Activated CD4-positive, alpha-beta memory T cell treated with anti-CD3 and anti-CD28 coated beads, Interleukin-2, amount 10 ng/mL, durations not matched to agents 7 days and 5 days (primary cell): ENCODE measurements at places on chromosomes 6 and 20. TPM values are rescaled to one million over a fixed set of nuclear protein-coding genes. Genes with fewer than 3 reads are reported as not detected.
A peak's percentile ranks its signal among the peaks of the same experiment; 100 is the strongest.

GRCh38 chr6:74689601-74690000 lies 516.3 kb downstream of the COL12A1 start:
- no peaks in the 10 kb centered on the region for H3K27me3 ChIP-seq
- H3K36me3 ChIP-seq = no peaks in the 10 kb centered on the region
- H3K4me3 ChIP-seq = no peak overlapping the region
- no peaks in the 10 kb centered on the region for H3K4me1 ChIP-seq
- no peak overlapping the region for H3K27ac ChIP-seq

GRCh38 chr6:63802606-63803206 lies 167.1 kb downstream of the PHF3 start:
- DNase-seq = no peak
- peaks cover 1% of the 10 kb centered on the region for H3K4me1 ChIP-seq
- no peak overlapping the region for H3K27ac ChIP-seq
- no peak overlapping the region for H3K4me3 ChIP-seq
- peaks cover 2% of the 10 kb centered on the region for H3K27me3 ChIP-seq
- H3K36me3 ChIP-seq = no peaks in the 10 kb centered on the region

DNA sequence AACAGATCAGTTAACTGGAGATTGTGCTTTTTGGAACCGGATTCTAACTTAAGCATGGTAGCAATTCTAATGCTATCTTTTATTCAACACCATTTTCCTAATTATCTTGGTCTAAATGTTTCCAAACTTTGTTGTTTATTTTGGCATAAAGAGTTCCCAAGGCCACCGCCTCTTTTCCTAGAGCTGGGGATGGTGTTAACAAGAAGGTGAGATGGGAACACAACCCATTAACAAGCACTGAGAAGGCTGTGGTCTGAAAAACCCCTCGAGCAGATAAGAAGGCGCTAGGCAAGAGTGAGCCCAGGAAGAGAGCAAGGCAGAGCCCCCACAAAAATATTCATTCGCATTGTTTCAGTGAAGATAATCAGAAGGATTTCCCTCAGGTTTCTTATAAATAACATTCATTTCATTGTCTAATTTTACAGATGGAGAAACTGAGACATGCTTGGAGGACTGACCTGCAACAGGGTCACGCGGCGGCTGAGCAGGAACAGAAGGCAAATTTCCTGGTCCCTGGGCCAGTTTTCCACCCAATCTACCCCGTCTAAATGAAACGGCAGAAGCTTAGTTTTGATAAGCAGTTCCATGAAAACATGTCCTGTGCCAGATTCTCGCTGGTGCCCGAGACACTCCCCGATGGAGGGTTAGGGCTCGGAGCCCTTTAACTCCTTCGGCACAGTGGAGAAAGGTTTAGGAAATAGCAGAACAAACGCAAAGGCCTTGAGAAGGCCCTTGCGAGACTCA lies 155.6 kb downstream of the FOXC1 start:
- H3K4me3 ChIP-seq = no peak overlapping the region
- DNase-seq = no peak
- peaks cover 11% of the 10 kb centered on the region for H3K4me1 ChIP-seq
- no peak overlapping the region for H3K27ac ChIP-seq
- peaks cover 2% of the 10 kb centered on the region for H3K27me3 ChIP-seq
- H3K36me3 ChIP-seq = no peaks in the 10 kb centered on the region

DNA sequence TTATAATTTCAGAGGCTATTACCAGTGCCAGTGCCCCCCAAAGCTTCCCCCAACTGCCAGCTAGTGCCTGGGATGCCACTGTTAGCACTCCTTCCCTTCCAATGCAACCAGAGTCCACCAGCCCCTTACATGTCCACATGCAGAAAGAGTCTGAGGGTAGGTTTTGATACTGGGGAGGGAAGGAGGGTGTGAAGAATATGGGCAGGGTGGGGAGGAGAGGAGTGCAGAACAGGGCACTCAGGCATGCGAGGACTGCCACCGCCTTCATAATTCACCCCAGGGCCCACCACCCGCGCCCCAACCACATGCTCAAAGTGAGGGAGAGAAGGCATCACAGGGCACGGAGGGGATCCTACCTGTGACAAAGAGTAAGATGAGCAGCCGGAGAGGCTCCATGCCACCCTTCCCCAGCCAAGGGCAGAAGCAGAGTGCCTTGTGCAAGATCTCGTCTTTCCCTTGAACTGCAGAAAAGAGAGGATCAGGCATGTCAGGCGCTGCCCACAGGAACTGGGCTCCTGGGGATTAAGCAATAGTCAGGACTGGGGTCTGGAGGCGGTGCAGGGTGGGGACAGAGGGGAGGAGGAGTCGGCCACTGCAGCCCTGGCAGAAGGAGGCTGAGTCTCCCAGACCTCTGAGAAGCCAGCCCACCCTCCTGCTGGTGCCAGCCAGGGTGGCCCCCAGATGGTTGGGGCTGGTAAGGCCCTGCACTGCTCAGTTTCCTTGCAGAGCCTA lies at the start of gene TREM2:
TREM2 (minus strand) TSS at position 430 of the 732 bp plus-strand sequence; CDS start at position 396, 34 bp downstream.
- H3K4me1 ChIP-seq = no peaks in the 10 kb centered on the region
- H3K36me3 ChIP-seq = no peaks in the 10 kb centered on the region
- no peak within 1 kb of the TSS for H3K4me3 ChIP-seq
- no peak for DNase-seq
- no peak within 1 kb of the TSS for H3K27ac ChIP-seq
- H3K27me3 ChIP-seq = peaks cover 21% of the 10 kb centered on the region

DNA sequence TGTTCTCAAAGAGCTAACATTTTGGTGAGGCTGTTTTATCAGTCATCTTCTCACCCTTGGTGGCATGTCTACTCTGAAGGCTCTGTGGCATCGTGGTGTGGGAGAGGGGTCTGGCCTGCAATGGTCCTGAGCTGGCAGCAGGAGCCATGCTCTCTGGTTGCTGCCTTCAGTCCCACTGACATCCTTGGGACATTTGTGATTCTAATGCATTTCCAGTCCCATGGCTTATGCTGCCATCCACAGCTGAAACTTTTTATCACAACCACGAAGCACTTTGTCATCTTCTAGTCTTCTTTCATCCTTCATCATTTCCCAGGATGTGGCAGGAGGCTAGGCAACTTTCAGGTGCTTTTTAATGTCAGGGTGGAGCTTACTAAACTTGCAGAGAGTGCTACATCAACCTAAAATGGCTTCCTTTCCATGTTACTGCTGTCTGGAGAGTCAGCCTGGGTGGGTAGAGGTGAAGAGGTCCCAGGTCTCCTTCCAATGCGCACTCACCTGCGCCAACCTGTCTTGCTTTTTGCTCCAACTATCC lies 77.1 kb downstream of the GPR63 start:
- H3K4me1 ChIP-seq = no peaks in the 10 kb centered on the region
- no peak overlapping the region for H3K27ac ChIP-seq

- H3K4me3 ChIP-seq = no peak overlapping the region
- H3K27ac ChIP-seq = no peak overlapping the region
- no peaks in the 10 kb centered on the region for H3K36me3 ChIP-seq
- no peaks in the 10 kb centered on the region for H3K4me1 ChIP-seq
- DNase-seq = no peak
Measured at GRCh38 chr6:3214898-3215297, 12.6 kb downstream of the TUBB2B start.

The SLC35D3 gene
- 0.13 TPM for total RNA-seq

The BPIFB2 gene
- total RNA-seq = not detected

GRCh38 chr6:158057213-158057987 lies 75.7 kb downstream of the SYNJ2 start:
- DNase-seq = no peak
- no peak overlapping the region for H3K4me3 ChIP-seq
- no peaks in the 10 kb centered on the region for H3K27me3 ChIP-seq
- peaks cover 39% of the 10 kb centered on the region for H3K36me3 ChIP-seq
- H3K4me1 ChIP-seq = peaks cover 33% of the 10 kb centered on the region

GRCh38 chr6:65123521-65123920 lies 583.5 kb downstream of the EYS start:
- H3K4me3 ChIP-seq = no peak overlapping the region
- no peak for DNase-seq
- no peaks in the 10 kb centered on the region for H3K36me3 ChIP-seq
- no peaks in the 10 kb centered on the region for H3K4me1 ChIP-seq
- H3K27me3 ChIP-seq = no peaks in the 10 kb centered on the region

- no peaks in the 10 kb centered on the region for H3K27me3 ChIP-seq
- H3K4me1 ChIP-seq = peaks cover 37% of the 10 kb centered on the region
- peak; percentile 67 for DNase-seq
- peak overlapping the region; percentile 81 for H3K27ac ChIP-seq
Measured at GRCh38 chr6:156780102-156780641, 3.0 kb downstream of the ARID1B start.

GRCh38 chr6:15948930-15949900 lies 179.7 kb upstream of the MYLIP start:
- H3K27me3 ChIP-seq = no peaks in the 10 kb centered on the region
- no peak overlapping the region for H3K4me3 ChIP-seq
- H3K27ac ChIP-seq = no peak overlapping the region
- no peak for DNase-seq
- H3K36me3 ChIP-seq = no peaks in the 10 kb centered on the region
- no peaks in the 10 kb centered on the region for H3K4me1 ChIP-seq

DNA sequence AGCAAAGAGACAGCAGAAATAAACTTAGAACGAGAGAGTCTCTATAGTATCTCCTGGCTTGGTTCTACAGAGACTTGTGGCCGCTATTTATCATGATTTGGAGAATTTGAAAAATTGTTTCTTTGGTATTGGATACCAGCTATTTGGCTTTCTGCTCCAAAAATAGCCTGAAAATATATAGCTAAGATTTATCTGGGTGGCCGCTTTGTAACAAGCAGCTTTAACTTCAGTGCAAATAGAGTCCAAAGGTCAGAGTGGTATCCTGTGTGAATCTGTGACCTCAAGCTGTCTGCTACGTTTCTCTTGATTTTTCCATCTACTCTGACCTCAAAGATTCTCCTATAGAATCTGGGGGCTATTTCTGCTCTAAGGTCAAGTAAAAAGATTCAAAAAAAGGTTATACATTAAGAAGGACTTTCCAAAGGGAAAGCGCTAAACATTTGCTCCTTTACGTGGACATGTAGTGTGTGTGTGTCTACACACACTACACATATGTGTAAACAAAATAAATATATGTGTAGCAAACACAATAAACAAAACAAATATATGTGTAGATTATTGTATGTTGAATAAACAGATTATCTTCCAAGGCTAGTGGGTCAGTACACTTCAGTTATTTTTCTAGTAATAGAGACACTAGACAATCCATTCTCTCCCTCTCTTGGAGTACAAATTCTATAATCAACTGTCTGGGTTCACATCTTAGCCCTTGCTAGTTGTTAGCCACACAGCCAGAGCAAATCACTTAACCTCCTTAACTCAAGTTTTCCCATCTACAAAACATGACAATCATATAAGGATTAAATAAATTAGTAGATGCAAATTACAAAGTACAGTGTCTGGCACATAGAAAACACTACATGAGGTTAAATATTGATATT lies 40.8 kb downstream of the CHD6 start:
- peaks cover 10% of the 10 kb centered on the region for H3K4me1 ChIP-seq
- H3K27me3 ChIP-seq = no peaks in the 10 kb centered on the region
- no peaks in the 10 kb centered on the region for H3K36me3 ChIP-seq
- DNase-seq = no peak
- no peak overlapping the region for H3K4me3 ChIP-seq

DNA sequence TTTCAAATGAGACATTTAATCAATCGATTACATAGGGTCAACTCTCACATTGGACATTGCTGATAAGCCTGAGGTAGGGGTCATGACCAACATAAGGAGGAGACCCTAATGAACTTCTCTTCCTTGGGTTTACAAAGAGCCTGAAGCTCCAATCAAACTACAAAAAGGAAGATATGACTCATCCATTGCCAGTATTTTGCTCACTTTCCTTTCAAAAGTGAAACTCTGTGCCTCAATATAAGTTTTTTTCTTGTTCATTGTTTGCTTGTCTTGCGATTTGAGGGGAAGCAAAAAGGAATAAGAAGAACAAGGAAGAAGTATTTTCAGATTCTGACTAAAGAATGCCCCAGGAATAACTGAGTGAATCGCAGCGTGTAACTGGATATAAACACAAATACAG lies 38.8 kb upstream of the KHDRBS2 start:
- H3K4me1 ChIP-seq = no peaks in the 10 kb centered on the region
- H3K27ac ChIP-seq = no peak overlapping the region
- DNase-seq = no peak
- no peaks in the 10 kb centered on the region for H3K36me3 ChIP-seq
- no peaks in the 10 kb centered on the region for H3K27me3 ChIP-seq

The ECT2L gene
- total RNA-seq = not detected

The CARMIL1 gene
- total RNA-seq = 1.5 TPM

DNA sequence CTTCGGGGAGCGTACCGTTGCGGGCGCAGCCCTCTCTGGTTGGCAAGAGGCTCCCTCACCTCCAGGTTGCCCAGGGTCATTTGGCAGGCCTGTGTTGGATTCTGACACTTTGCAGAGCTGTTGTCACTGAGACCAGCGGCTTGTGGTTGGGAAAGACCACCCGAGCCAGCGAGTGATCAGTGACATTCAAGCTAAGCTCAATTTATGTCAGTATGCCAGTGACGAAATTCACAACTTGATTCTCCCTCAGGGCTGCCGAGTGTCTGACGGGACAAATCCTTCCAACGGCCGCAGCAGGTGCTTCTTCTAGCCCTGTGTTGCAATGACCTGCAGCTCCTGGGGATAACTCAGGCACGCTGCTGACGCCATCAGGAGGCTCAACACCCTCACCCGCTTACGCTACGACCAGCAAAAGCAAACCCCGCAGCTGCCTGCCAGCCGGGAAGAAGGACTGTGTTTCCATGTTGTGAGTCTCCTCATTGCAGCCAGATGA lies 16.9 kb upstream of the SLC22A2 start:
- no peaks in the 10 kb centered on the region for H3K27me3 ChIP-seq
- no peak overlapping the region for H3K27ac ChIP-seq
- H3K4me3 ChIP-seq = no peak overlapping the region
- no peaks in the 10 kb centered on the region for H3K36me3 ChIP-seq

The SALL4 gene
- not detected for total RNA-seq

DNA sequence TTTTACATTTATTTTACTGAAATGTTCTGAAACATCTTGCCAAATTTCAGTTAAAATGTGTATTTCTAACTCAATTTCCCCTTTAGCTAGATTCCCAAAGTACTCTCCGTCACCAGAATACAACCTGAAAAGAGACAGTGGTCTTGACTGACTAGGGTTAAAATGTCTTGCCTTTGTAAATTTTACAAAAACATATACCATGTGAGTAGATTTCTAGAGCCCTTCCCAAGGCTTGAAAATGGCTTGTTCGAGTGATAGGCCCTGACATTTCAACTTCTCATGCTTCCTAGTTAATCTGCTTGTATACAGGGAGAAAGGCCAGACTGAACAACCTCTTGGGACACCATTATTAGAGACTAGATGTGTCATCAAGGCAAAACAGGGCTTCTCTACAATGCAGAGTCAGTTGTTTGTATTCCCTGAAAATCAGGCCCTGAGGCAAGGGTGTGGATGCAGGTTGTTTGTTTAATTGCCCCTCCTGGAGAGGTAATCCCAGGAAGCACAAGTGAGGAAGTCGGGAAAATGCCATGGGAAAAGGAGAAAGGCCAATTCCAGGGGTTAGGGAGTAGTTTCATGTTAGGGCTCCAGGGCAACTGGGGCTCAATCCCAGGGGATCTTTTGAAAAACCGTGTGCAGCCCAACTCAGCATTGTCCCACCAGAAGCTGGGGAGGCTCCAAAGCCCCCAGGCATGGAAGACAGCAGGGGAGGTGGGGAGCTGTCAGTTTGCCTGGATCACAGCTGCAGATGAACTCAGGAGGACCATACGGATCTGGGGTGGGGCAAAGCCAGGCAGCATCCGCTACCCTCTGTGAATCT lies 11.6 kb upstream of the TFB1M start:
- no peaks in the 10 kb centered on the region for H3K36me3 ChIP-seq
- H3K27ac ChIP-seq = no peak overlapping the region
- H3K27me3 ChIP-seq = no peaks in the 10 kb centered on the region
- H3K4me3 ChIP-seq = no peak overlapping the region
- peaks cover 3% of the 10 kb centered on the region for H3K4me1 ChIP-seq
- DNase-seq = no peak

The SLC24A3 gene
- total RNA-seq = not detected
